ENCODE measurements at places on chromosomes 3 and 15.

- no peak overlapping the region for H3K27ac ChIP-seq
- H3K4me3 ChIP-seq, result no peak overlapping the region
- DNase-seq, result no peak
- no peaks in the 10 kb centered on the region for H3K36me3 ChIP-seq
- H3K4me1 ChIP-seq, result no peaks in the 10 kb centered on the region
Measured at GRCh38 chr3:122247825-122248185, 64.3 kb downstream of the CASR start.

- peaks cover 36% of the 10 kb centered on the region for H3K4me1 ChIP-seq
- no peaks in the 10 kb centered on the region for H3K36me3 ChIP-seq
- no peaks in the 10 kb centered on the region for H3K27me3 ChIP-seq
- peak overlapping the region; percentile 60 for H3K27ac ChIP-seq
- peak overlapping the region; percentile 66 for H3K4me3 ChIP-seq
Measured at GRCh38 chr3:129313665-129314385, 35.2 kb downstream of the HMCES start.

- H3K4me3 ChIP-seq, result peak within 1 kb of the TSS; percentile 13
- no peaks in the 10 kb centered on the region for H3K36me3 ChIP-seq
- H3K27ac ChIP-seq, result no peak within 1 kb of the TSS
- peaks cover 19% of the 10 kb centered on the region for H3K27me3 ChIP-seq
Measured at GRCh38 chr3:123448536-123449101, at the start of gene ADCY5. ADCY5 (minus strand) TSS chr3:123449090; CDS start chr3:123448545, 545 bp downstream.

- no peak overlapping the region for H3K4me3 ChIP-seq
- no peaks in the 10 kb centered on the region for H3K4me1 ChIP-seq
- no peaks in the 10 kb centered on the region for H3K36me3 ChIP-seq
Measured at GRCh38 chr3:499001-499761, 302.6 kb downstream of the CHL1 start.

- H3K36me3 ChIP-seq, result no peaks in the 10 kb centered on the region
- no peak overlapping the region for H3K4me3 ChIP-seq
- H3K27ac ChIP-seq, result no peak overlapping the region
- H3K4me1 ChIP-seq, result no peaks in the 10 kb centered on the region
- H3K27me3 ChIP-seq, result no peaks in the 10 kb centered on the region
Measured at GRCh38 chr15:36175186-36175740, 404.2 kb upstream of the CDIN1 start.

DNA sequence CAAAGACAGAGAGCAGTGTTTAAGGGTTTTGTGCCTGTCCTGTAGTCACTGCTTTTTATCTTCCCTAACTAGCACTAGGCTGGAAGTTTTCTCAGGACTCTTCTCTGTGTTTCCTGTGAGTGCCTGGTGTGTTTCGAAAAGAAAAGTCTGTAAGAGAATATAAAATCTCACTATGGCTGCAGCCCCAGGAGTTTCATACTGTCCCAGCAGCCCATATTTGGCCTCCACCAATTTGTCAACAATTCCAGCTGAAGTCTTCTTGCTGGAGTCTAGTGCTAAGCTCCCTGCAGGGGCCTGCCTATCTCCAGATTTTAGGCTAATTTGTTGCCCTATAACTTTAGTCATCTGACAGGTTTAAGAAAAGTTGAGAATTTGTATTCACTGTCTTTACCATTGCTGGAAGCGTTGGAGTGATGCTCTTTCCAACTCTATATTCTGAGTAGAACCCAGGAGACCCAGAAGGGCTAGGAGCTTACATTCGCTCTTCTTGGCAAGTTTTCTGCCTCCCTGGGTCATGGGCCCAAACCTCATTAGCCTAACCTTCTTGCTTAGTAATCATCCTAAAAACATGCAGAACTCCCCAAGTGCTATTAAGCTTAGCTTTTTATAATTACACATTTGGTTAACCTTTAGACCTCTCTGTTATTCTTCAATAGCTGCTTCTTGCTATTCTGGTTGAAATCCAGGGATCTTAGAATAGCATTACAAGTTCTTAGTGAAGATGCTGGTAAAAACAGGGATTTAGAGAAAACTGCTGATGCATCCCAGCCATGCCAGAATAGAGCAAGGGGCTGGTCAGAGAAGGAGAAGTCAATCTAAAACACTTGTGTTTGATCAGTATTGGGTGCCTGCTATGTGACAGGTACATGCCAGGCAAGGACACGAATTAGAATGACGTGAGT is 283.1 kb downstream of the NEK10 start:
- no peaks in the 10 kb centered on the region for H3K36me3 ChIP-seq
- H3K27ac ChIP-seq, result no peak overlapping the region

- H3K36me3 ChIP-seq, result no peaks in the 10 kb centered on the region
- peaks cover 4% of the 10 kb centered on the region for H3K27me3 ChIP-seq
- H3K4me3 ChIP-seq, result no peak overlapping the region
- DNase-seq, result no peak
Measured at GRCh38 chr15:39880718-39881387, 39.2 kb downstream of the GPR176 start.

DNA sequence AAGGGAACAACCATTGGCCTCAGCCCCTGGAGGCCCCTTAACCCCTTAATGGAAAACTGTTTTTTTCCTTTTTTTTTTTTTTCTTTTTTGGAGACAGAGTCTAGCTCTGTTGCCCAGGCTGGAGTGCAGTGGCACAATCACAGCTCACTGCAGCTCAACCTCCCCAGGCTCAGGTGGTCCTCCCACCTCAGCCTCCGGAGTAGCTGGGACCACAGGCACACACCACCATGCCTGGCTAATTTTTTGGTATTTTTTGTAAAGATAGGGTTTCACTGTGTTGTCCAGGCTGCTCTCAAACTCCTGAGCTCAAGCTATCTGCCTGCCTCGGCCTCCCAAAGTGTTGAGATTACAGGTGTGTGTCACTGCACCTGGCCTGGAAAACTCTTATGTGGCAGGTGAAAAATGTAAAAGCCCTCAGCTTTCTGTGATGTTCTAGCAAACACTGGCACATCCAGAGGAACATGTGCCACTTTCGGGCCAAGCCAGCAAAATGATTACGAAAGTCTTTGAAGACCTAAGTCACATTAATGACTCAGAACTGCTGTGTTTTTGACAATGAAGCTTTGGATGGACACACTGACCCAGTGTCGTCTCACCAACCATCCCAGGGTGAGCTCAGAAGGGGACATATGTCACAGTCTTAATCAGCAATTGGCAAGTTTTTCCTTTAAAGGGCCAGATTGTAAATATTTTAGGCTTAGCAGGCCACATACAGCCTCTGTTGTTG is 189.3 kb upstream of the TPM1 start:
- peaks cover 14% of the 10 kb centered on the region for H3K4me1 ChIP-seq
- H3K4me3 ChIP-seq, result no peak overlapping the region

GRCh38 chr3:80157546-80157945 is 389.7 kb upstream of the ROBO1 start:
- no peaks in the 10 kb centered on the region for H3K4me1 ChIP-seq
- no peaks in the 10 kb centered on the region for H3K36me3 ChIP-seq
- no peak overlapping the region for H3K27ac ChIP-seq
- no peaks in the 10 kb centered on the region for H3K27me3 ChIP-seq

DNA sequence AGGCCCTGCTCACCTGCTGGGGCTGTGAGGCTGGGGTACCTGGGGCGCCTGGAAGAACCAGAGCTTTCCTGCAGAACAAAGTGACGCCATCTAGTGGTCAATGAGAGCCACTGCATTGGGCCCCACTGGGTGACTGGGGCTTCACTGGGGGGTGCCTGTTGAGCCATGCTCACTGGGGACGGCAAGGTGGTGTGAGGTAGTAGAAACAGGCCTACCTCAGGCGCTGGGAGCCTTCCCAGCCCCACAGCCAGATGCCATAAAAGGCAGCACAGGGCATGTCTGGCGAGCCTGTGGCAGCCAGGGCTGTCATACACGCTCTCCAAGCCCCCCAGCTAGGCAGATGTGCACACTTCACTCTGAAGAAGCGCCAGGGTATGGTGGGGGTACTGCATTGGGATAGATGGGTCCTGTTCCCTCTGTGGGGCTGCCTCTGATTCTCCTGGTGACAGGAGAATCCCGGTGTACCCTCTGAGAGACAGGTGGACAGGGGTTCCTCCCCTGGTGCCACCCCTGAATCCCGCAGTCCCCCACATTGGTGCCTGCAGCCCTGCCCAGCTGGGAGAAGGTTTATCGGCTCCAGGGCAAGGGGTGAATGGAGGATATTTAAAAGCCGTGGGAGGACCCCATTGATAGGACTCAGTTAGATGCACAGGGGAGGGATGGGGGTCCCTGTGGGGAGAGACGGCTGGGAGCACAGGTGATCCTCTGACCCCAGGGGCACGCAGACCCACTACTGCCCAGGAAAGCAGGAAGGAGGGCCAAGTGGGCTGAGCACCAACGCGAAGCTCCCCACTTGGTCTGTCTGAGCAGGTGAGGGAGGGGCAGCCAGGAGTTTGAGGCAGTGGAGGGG is 178.8 kb downstream of the NSMCE3 start:
- H3K36me3 ChIP-seq, result peaks cover 7% of the 10 kb centered on the region
- H3K27ac ChIP-seq, result peak overlapping the region; percentile 76
- peak; percentile 55 for DNase-seq
- H3K27me3 ChIP-seq, result no peaks in the 10 kb centered on the region

DNA sequence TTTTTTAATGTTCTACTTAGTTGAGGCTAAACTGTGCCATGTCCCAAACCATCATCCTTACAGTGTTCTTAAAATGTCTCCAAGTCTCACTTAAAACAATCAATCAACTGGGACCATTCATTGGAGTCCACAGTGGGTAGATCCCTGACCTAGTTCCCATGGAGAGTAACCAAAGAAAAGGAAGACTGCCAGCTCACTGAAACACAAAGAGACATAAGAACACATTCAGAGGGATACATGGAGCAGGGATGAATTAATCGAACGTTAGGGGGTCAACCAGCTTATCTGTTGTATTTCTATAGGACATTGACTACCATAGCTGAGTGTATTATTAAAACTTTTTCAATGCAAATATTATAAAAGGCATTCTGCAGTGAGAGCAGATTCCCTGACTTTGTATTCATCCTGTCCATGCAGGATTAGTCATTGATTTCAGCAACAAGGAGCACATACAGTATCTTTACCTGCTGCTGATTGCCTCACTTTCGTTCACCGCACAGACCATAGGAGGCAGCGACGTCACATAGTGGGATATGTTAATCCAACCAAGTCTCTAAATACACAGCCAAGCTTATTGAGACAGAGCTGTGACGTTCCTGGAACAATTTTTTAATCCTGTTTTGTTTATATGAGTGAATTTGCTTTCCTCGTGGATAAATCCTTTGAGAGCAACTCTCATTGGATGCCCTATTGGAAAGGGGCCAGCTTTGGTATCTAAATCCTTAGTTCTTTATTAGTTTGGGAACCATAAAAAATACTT is 364.9 kb upstream of the RBMS3 start:
- no peaks in the 10 kb centered on the region for H3K36me3 ChIP-seq
- H3K27ac ChIP-seq, result no peak overlapping the region
- DNase-seq, result peak; percentile 4
- no peaks in the 10 kb centered on the region for H3K27me3 ChIP-seq
- no peak overlapping the region for H3K4me3 ChIP-seq
- no peaks in the 10 kb centered on the region for H3K4me1 ChIP-seq

DNA sequence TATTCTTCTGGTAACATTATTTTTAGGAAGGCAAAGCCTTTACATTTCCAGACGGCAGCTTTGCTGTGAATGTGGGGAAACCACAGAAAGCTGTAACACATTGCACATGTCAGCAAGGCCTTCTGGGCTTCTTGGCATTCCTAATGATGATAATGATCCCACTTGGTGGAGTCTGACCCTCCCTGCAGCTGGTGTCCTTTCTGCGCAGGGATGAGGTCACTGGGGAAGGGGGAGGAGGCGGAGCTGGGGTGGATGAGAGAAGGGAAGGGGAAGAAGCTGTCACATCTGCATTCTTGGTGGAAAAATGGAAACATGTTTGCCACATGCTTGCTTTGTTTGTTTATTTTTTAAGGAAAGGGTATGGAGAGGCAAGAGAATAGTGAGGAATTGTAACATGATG is 68.6 kb downstream of the FILIP1L start:
- H3K4me1 ChIP-seq, result peaks cover 11% of the 10 kb centered on the region
- no peak overlapping the region for H3K27ac ChIP-seq
- no peaks in the 10 kb centered on the region for H3K36me3 ChIP-seq
- no peak overlapping the region for H3K4me3 ChIP-seq
- H3K27me3 ChIP-seq, result no peaks in the 10 kb centered on the region

DNA sequence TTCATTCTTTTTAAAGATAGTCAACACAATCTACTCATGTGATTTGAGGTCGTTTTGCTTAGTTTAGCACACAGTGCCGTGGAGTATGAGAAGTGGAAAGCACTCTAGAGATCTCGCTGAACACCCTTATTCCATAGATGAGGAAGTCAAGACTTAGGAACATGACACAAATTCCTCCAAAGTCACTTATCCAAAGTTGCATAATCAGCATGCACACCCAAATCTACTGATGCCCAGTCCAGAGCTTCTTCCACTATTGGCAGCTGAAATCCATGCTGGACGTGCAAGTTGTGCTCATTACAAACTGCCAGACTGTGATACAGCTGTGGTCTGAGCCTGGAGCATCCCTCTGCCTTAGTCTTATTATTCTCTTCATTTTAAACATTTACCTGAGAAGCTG is 83.5 kb upstream of the ZNF280D start:
- no peaks in the 10 kb centered on the region for H3K36me3 ChIP-seq
- no peak overlapping the region for H3K27ac ChIP-seq
- no peak overlapping the region for H3K4me3 ChIP-seq
- H3K4me1 ChIP-seq, result no peaks in the 10 kb centered on the region

DNA sequence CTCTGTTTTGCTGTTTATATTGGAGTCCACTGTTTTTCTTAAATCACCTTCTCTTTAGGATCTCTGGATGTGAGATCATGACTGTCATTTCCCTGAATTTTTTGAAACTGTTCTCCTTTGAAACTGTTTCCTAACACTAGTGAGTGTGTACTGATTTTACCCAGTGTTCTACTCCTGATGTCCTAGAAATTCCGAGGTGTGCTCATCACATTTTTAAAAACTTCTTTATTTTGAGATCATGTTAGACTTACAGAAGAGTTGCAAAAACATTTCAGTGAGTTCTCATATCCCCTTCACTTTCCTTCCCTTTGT is 292.6 kb downstream of the NFKBIZ start:
- H3K27me3 ChIP-seq, result no peaks in the 10 kb centered on the region
- H3K36me3 ChIP-seq, result no peaks in the 10 kb centered on the region
- no peaks in the 10 kb centered on the region for H3K4me1 ChIP-seq
- DNase-seq, result no peak
- H3K4me3 ChIP-seq, result no peak overlapping the region

- no peak for DNase-seq
- H3K27me3 ChIP-seq, result no peaks in the 10 kb centered on the region
- no peaks in the 10 kb centered on the region for H3K4me1 ChIP-seq
- no peak overlapping the region for H3K27ac ChIP-seq
Measured at GRCh38 chr15:80811781-80812315, 32.7 kb downstream of the CEMIP start.

- no peak for DNase-seq
- H3K36me3 ChIP-seq, result no peaks in the 10 kb centered on the region
- H3K4me3 ChIP-seq, result no peak overlapping the region
- H3K4me1 ChIP-seq, result no peaks in the 10 kb centered on the region
Measured at GRCh38 chr3:39879581-39879980, 70.2 kb downstream of the MYRIP start.

- peaks cover 2% of the 10 kb centered on the region for H3K27me3 ChIP-seq
- H3K4me1 ChIP-seq, result peaks cover 17% of the 10 kb centered on the region
- no peak for DNase-seq
- no peaks in the 10 kb centered on the region for H3K36me3 ChIP-seq
- no peak overlapping the region for H3K4me3 ChIP-seq
Measured at GRCh38 chr3:13644341-13645117, 95.6 kb downstream of the FBLN2 start.

- no peak overlapping the region for H3K4me3 ChIP-seq
- no peak overlapping the region for H3K27ac ChIP-seq
- no peaks in the 10 kb centered on the region for H3K36me3 ChIP-seq
Measured at GRCh38 chr3:165383381-165383780, 187.2 kb upstream of the SLITRK3 start.

GRCh38 chr3:132669256-132669777 is 9.2 kb downstream of the UBA5 start:
- no peak overlapping the region for H3K27ac ChIP-seq
- DNase-seq, result no peak
- H3K4me3 ChIP-seq, result no peak overlapping the region
- H3K4me1 ChIP-seq, result no peaks in the 10 kb centered on the region
